NCI-H1694 (cell line): ENCODE measurements at places on chromosomes 12 and 14.

DNA sequence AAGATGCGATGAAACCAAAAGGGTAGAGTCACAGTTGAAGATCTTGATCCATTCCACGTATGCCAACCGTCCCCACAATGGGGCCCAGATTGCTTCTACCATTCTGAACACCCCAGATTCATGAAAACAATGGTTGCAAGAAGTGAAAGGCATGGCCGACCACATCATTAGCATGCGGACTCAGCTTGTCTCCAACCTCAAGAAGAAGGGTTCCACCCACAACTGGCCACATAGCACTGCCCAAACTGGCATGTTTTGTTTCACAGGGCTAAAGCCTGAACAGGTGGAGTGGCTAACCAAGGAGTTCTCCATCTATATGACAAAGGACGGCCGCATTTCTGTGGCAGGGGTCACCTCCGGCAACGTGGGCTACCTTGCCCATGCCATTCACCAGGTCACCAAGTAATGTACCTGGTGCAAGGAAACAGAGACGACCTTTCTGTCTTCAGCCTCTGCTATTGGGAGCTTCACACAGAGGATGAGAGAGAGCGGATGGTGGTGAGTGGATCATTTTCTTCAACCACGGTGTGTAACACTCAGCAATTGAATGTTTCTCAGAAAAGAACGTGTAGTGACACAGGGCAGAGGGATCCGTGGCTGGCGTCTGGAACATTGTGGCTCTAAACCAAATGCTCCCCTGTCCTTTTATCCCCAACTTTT, 26.8 kb upstream of the CLEC2D start:
- no peak for DNase-seq

DNA sequence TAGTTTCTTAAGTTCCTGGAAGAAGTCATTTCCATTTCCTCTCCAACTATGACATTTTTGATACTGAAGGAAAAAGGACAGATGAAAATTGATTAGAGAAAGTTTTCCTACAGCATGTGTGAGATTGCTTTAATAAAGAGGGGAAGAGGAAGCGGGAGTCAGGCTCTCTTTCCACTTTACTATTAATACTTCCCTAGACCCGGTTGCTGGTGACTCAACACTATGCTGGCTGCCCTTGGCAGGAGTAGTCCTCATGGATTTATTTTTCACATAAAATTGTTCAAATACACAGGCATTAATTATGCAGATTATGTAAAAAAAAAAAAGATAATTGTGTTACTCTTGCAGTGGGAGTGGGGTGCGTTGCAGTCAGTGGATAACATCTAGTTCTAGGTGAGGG, 293.4 kb downstream of the EGLN3 start:
- no peak for DNase-seq

GRCh38 chr14:104586832-104587620, 7.5 kb downstream of the C14orf180 start:
- DNase-seq = peak; percentile 99

DNA sequence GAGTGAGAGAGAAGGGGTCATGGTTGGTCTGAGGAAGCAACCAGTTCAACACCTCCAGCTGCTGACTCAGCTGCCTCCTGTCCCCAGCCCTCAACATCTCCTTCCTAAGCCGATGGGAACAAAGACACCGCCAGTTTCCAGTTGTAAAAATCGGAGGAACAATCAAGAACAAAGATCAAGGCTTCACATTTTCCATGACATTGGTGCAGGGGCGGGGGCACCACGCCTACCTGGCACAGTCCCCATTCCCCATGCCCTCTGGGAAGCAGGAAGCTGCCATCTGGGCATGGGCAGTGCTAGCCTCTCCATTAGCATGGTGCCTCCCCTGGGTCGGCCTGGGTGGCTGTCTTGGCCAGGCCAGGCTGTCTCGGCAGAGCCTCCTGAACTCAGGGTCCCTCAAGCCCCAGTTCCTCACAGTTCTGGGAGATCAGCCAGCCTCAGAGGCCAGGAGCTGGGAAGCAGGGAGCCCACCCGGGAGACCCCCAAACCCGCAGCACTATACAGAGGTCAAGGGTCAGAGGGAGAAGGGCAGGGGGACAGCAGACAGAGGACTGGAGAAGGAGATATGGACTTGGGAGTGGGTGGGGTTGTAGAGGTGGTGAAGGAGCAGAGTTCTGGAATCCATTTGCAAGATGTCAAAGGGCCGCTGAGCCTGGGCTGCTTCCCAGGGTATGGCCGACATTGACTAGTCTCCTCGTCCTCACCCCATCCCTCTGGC, 19.6 kb upstream of the TMEM106C start:
- DNase-seq = no peak

- no peak for DNase-seq
These were observed 404 bp upstream of the CCDC91 start for GRCh38 chr12:28189784-28190320.

- DNase-seq = no peak
These were observed 29.7 kb downstream of the TMCC3 start for GRCh38 chr12:94620621-94621020.

- no peak for DNase-seq
These were observed 142.6 kb downstream of the GPHN start for GRCh38 chr14:66650491-66650911.

DNA sequence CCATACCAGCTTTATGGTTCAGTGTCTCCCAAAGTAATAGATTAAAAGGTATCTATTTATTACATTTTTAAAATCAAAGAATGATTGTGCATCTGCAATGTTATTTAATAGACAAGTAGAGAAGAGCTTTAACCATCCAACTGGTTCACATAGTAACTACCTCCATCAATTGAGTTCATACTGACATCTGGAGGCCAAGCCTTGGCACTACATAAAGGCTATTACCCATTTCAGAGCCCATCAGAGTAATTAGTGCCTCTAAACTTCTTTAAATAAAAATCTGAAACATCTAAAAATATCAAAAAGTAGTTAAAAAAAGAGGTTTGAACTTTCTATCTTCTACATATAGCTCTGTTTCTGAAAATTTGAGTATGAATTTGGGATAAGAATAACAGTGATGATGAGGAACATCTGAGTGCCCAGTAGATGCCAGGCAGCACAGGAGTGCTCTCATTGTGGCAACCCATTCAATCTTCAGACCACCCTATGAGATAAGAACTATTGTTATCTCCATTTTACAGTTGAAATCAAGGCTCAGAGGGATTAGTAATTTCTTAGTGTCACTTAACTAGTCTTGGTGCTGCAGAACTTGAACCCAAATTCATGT, 132.9 kb upstream of the DAAM1 start:
- peak; percentile 36 for DNase-seq

DNA sequence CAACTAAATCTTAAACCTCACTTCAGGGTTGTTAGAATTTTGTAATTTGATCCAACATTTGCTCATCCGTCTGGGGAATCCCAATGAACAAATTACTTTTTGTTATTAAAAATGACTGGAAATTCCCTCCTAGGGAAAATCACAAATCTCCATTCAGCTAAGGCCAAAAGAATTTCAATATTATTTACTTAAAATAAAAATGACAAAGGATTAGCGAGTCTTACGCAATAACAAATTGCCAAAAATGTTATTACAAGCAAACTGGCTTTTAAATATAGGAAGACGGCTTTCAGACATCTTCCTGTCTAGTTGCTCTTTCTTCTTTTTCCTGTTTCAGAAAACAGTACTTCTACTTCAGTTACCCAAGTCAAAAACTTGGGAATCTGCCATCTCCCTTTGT, 92.4 kb upstream of the TSPAN8 start:
- DNase-seq = no peak

GRCh38 chr14:61065656-61066055, 84.6 kb downstream of the SLC38A6 start:
- DNase-seq = no peak

GRCh38 chr14:70257526-70257925, 68.8 kb upstream of the SLC8A3 start:
- DNase-seq = peak; percentile 65
